ENCODE measurements at places on chromosomes 7 and 10. TPM values are rescaled to one million over a fixed set of nuclear protein-coding genes. Genes with fewer than 3 reads are reported as not detected.

GRCh38 chr10:119723624-119724023 lies 2.2 kb upstream of the INPP5F start:
- DNase-seq: no peak

- DNase-seq: no peak
These were observed 14.6 kb downstream of the RSBN1L start for GRCh38 chr7:77710861-77711260.

DNA sequence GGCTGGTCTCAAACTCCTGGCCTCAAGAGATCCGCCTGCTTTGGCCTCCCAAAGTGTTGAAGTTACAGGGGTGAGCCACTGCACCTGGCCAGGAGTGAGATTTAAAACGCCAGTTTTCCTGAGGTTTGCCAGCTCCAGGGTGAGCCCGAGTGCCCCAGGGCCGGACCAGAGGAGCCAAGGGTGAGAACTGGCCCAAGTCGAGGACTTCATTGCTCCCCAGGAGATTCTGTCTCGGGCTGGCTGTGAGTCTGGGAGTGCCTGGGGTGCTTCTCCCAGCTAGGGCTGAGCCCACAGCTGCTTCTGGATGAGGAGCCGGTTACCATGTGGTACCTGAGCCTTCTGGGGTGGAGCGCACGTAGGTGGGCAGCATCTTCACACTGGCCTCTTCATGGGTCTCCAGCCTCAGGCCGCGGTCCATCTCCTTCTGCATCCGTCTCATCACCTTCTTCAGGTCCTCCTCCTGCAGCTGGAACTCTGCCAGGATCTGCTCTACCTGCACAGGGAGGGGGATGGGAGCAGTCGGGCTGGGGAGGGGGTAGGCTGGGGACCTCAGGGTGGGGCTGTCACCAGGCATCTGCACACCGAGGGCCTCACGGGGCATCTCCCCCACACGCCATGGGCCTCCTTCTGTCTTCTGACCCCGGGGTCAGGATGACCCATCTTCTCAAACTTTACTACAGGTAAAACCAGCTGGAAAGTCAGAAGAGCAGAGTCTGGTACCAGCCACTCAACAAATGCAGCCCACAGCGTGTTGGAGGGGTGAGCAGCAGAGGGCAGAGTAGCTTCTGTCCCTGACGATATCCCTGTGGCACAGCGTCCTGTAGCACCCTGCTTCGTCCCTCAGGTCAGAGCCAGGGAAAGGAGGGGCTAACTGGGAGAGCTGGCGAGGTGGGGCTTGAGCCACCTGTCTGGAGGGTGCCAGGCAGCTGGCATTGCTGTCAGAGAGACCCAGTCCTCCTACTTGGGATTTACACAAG lies 12.1 kb upstream of the MYL7 start:
- DNase-seq: no peak

DNA sequence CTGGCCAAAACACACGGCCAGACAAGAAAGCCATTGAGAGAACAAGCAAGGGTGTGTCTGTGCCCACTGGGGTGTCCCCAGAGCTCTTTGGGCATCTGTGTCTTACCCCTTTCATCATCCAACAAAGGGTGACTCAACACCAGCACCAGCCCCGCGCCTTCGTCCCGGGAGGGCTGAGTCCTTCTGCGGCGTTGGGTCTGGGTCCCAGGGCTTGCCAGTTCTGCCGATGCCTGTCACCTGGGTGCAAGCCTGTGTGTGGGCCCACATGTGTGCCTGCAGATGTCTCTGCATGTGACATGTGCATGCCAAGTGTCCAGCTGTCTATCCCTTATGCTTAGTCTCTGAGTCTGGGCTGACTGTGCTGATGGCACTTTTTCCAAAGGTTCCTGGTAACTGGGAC lies 24.4 kb upstream of the ELN start:
- DNase-seq: no peak

- no peak for DNase-seq
These were observed 10.9 kb upstream of the PFKP start for GRCh38 chr10:3056280-3057037.

DNA sequence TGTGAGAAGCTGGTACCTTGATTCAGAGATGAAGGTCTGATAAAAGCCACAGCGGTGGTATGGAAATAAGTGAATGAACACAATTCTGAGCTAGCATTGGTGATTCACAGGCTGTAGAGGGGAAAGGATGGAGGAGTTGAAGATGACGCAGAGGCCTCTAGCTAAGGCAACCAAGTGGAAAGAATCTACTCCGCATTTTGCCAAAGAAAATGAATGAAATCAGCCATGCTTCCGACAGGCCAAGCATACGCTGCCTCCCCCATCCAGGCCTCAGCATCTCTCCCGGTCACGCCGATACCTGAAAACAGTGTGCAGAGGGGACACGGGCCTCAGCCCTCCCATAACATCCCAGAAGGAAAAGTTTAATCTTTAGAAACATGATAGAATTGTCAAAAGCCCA lies 124.3 kb upstream of the UNC5B start:
- DNase-seq: no peak

- no peak for DNase-seq
These were observed 53.1 kb downstream of the CPED1 start for GRCh38 chr7:121041516-121042148.

DNA sequence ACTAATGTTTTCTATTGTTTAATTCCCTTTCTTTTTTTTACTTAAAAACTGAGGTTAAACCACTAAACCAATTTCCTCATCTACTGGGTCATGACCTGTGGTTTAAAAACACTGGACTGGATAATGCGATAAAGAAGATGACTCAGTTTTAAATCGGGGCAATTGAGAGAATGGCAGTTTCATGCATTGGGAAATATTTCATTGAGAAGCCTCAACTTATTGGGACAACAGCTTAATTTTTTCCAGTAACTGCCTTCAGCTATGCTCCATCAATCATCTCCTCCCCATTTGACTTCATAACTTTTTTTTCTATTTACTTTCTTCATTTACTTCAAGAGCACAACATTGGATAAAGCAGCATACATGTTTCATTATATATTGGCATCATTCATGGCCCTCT lies 61.8 kb upstream of the MET start:
- no peak for DNase-seq

MARCHF5 gene
- 11.2 TPM for total RNA-seq

Measured in body of pancreas (tissue), 4 donors.